ENCODE measurements at places on chromosomes 2 and 18.

GRCh38 chr2:85736456-85737355 is 17.1 kb upstream of the ATOH8 start:
- DNase-seq, result no peak

- DNase-seq, result no peak
Observed at GRCh38 chr18:10074110-10074509, 160.3 kb downstream of the VAPA start.

DNA sequence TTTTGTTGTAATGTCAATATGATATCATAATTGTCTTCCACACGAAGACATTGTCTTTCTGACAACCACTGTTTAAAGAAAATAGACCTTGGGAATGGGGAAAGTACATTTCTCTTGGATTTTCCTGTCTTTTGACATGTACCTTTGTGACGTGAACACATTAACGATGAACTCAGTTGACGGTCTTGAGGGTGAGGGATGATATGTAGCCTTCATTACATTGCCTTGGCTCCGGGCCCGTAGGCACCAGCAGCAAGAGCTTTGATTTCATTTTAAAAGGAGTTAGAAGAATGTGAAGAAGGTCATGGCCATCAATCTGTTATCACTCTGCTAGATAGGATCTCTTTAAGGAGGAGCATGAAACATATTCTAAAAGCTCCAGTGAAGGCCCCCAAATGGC is 80.9 kb downstream of the LYPD6B start:
- DNase-seq, result no peak

GRCh38 chr18:67135981-67136380 is 380.5 kb downstream of the DSEL start:
- no peak for DNase-seq

- DNase-seq, result no peak
Observed at GRCh38 chr2:27655155-27655951, 8.1 kb downstream of the SUPT7L start.

DNA sequence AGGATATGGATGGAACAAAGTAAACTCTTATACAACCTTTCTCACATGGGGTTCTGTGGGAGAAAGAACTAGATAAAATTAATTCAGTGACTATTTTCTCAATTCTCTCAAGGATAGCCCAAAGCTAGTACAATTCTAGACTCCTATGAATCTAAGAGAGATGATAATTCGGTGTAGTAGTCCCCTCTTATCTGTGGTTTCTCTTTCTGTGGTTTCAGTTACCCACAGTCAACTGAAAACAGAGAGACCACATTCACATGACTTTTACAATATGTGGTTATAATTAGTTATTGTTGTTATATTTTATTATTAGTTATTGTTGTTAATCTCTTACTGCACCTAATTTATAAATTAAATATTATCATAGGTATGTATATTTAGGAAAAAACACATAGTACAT is 53.5 kb upstream of the C2orf15 start:
- DNase-seq, result no peak

DNA sequence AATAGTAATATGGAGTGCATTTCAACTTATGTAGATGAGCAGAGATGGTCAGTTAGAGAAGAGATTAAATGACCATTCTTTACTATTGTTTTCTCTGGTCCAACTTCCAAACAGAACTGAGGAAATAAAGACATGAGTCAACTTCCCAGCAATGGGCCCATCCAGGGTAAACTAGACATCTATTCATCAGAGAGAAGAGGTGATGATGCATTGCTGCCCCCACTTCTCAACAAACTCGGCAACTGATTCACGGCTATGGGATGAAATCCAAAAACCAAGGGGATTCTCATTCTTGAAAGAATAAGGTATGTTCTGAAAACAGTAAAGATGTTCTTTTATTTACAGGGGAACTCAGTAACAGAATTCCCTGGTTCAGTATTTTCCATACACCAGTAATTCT is 190.7 kb downstream of the RDH14 start:
- no peak for DNase-seq

GRCh38 chr2:136107051-136108033 is 10.6 kb downstream of the CXCR4 start:
- DNase-seq, result no peak

- no peak for DNase-seq
Observed at GRCh38 chr2:16111838-16112210, 171.5 kb downstream of the MYCN start.

DNA sequence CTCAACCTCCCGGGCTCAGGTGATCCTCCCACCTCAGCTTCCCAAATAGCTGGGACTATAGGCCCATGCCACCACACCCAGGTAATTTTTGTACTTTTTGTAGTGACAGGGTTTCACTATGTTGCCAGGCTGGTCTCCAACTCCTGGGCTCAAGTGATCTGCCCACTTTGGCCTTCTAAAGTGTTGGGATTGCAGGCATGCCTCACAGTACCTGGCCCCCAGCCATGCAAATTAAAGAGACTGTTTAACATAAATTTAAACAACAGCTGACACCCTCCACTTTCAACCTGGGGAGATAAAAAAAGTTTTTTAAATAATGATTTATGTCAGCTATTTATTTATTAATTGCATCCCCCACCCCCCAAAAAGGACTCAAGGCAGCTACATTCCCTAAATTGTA is 234.7 kb downstream of the CCDC178 start:
- DNase-seq, result no peak

DNA sequence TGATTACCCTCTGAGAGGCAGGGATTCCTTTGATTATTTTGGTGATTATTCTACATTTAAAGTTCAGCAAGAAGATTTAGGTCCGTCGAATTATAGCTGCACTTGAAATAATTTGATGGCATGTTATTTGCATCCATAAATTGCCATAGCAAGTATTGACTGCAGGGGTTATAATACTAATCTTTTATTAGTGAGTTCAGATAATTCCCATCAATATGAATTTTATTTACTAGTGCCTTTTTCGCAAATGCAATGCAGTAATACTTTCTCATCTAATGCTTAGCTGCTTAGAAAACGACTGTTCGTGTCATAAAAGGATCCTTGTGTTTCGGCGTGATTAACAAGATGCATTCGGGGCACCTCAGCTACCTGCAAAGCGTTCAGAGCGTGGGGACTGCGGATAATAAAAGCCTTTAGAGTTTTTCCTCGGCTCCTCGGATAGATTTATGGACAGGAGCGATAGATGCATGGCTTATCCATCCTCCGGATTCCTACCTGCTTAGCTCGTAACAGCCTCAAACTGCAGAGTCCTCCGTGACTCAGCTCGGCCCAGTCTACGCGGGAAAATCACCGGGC is 2.5 kb upstream of the GBX2 start:
- DNase-seq, result no peak

- no peak for DNase-seq
Observed at GRCh38 chr2:50754514-50754913, 277.4 kb downstream of the NRXN1 start.

DNA sequence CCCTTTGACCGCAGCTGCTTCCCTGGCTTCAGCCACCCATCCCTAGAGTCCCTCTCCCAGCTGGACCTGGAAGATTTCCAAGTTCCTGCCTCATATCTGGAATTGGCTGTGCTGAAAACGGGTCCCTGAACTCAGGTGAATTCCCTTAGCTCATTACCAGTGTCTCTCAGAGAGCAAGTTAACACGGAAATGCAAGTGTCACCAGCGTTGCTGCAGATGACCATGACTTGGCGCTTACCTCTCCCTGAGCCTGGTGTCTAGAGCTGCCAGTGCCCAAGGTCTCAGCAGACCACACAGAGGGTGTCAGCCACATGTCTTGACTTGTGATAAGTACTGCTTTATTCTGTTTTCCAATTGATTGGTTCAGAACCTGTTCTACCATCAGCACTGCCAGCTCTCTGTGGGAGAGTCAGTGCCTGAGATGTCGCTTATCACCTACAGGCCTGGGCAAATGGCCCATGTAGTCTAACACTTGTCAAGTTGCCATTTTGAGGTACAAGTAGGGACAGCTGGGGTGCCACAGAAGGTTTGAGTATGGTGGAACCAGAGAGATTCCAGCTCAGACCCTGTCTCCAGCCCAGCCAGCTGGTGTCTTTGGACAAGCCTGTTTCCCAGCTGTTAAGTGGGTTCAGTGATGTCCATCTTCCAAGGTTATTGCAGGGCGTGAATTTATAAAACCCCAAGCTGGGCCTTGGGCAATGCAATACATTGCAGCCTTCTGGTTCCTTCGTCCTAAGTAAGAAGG is 48.7 kb downstream of the LYPD1 start:
- no peak for DNase-seq

DNA sequence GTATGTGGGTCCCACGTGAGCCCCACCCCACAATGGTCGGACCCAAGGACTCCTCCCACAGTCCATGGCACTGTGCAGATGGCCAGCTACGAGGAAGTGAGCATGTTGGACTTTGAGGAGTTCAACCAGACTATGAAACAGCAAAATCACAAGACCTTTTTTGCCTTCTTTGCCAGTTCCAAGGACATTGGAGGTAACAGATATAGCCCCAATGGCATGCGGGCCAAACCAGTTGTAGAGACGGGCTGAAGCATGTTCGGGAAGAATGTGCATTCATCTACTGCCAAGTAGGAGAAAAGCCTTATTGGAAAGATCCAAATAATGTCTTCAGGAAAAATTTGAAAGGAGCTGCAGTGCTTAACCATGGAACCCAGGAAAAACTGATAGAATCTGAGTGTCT is 12.6 kb downstream of the DNER start:
- no peak for DNase-seq

GRCh38 chr18:62663731-62664336 is 51.5 kb upstream of the PHLPP1 start:
- DNase-seq, result no peak

DNA sequence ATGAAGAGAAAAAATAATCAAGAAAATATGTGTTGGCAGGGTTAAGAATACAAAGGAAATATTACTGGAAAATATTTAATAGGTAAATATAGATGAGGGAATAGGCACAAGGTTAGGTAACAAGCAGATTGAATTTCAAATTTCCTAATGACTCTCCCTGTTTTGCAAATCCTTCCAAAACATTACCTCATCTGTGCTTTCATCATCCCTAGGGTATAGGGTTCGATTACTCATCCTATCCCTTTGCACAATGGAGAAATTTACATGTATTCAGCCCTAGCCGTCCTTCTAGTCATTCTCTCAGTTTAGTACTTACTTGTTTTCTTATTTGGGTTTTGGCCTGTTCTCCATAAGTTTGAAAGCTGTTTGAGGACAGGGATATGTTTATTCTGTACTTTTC is 864.6 kb upstream of the FSHR start:
- DNase-seq, result no peak

DNA sequence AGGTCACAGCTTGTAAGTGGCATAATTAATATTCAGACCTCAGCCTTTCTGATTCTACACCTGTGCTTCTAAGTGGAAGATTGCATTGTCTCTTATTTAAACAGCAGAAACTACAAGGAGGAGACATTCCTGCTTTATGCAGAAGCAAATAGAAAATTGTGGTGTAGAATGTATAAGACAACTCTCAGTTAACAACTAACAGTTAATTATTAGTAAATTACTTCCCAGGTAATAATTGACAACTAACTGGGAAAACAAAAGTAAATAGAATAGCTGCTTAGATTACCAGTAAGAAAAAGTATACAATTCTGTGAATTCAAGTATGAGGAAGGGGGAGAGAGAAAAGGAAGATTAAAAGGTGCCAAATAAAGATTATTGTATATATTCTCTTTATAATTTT is 1210.5 kb upstream of the GYPC start:
- no peak for DNase-seq

DNA sequence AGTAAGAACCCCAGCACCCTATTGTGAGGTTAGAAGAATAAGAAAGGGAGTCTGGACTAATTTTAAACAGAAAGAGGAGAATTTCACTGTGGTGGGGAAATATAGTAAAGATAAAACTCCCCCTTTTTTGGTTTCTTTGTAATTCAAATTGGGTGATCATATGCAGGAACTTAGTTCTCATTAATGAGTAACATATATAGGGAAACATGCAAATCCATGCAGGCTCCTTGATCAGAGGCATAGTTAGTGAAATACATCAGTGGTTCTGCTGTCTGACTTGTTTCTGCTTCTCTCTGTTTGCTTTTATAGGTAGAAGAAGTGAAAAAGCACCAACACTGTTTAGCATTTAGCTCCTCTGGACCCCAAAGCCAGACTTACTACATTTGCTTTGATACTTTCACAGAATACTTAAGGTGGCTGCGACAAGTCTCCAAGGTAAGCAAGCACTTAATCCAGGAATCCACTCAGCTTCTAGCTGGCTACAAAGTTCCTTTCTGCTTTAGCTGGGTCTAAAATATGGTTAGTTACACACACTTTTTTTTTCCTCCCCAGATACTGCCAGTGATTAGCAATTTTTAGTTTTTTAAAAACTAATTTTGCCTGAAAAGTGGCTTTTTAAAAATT is 123.2 kb downstream of the PHLPP1 start:
- DNase-seq, result no peak

- DNase-seq, result no peak
Observed at GRCh38 chr2:136049991-136050920, 64.8 kb upstream of the DARS1 start.

DNA sequence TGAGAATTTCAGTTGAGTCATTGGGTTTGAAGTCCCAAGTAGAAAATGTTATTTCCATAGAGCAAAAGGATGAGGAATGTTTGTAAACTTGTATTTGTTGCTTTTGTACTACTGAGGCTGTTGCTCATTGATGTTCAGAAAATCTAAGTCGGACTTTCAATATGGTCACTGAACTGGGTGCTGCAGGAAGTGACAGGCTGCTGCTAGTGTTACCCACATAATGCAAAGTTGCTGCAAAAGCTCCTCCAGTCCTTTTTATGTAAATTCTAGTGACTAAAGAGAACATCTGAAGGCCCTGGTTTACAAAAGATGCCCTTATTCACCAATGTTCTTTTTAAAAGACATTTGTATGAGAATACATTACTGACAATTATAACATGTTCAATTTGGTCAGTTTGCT is 131.1 kb upstream of the FAM98A start:
- no peak for DNase-seq

- DNase-seq, result no peak
Observed at GRCh38 chr2:27606611-27607010, 22.2 kb downstream of the CCDC121 start.

- peak; percentile 99 for DNase-seq
Observed at GRCh38 chr2:120252225-120253020, at the start of gene RALB. TSS of gene RALB (plus strand) at chr2:120252852. CDS start at chr2:120278665, 25,813 bp downstream.

DNA sequence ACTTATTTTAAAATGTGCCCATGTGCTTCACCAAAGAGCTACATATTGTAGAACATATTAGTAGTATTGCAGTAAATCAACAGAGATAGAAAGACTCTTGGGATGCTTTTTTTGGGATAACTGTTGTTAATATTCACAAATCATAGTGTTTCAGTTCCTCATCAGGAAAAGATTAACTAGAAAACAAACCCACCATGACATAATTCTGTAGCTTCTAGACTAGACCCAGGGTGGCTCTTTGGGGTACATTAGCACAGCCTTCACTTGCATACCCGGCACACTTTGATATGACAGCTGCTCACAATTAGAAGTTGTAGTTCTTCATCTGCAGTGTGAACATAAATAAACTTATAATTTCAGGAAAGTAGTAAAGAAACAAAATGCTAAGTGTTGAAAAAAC is 154.2 kb downstream of the ATP9B start:
- DNase-seq, result no peak

GRCh38 chr2:191190861-191191552 is 40.2 kb upstream of the STAT4 start:
- no peak for DNase-seq

Data from stimulated activated CD4-positive, alpha-beta T cell treated with anti-CD3 and anti-CD28 coated beads, Interleukin-1b, Interleukin-23, amount 100 ng/mL, for 48 hours (primary cell).